SK-N-SH (cell line): ENCODE measurements at places on chromosomes 6 and 20.

DNA sequence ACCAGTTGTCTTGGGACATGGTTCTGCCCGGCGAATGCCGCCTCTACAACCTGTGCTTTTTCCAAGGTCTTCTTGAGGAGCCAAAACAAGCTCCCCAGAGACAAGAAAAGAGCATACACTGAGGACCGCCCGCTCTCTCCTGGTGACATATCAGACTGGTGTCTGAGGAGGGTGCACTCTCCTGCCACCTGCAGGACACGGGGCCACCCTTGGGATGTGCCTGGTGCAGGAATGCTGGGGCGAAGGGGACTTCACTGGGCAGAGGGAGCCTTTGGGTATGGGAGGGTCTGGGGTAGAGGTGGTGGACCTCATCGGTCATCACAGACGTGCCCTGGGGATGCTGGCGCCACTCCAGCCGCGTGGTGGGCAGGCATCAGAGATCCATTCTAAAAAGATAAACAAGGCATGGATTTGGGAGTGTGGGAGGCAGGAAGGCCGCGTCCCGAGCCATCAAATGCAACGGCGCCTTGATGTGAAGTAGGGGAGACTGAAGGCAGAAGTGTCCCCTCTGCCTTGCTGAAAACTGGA lies 163.3 kb downstream of the CD83 start:
- H3K4me1 ChIP-seq, result peaks cover 3% of the 10 kb centered on the region; the same call in 1 of the 2 replicates
- H3K36me3 ChIP-seq, result no peaks in the 10 kb centered on the region
- no peak overlapping the region for H3K27ac ChIP-seq
- H3K4me3 ChIP-seq, result no peak overlapping the region
- no peak for DNase-seq
- H3K27me3 ChIP-seq, result no peaks in the 10 kb centered on the region

DNA sequence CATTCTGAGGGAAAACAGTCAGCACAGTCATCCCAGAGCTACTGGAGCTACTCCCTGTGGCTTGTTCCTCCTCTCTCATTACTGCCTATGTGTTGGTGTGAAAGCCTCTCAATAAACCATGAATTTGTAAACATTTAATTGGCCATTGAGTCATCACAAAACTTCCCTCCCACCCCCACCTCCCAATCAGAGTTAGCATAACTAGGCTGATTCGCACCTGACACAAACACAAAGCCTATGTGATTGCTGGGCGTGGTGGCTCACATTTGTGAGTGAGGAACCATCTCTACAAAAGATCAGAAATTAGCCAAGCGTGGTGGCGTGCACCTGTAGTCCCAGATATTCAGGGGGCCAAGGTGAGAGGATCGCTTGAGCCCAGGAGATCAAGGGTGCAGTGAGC lies 17.1 kb upstream of the SNTA1 start:
- no peaks in the 10 kb centered on the region for H3K27me3 ChIP-seq
- DNase-seq, result no peak
- H3K4me3 ChIP-seq, result no peak overlapping the region
- H3K36me3 ChIP-seq, result no peaks in the 10 kb centered on the region

GRCh38 chr20:43923322-43923721 lies 8.7 kb downstream of the TOX2 start:
- H3K4me3 ChIP-seq, result no peak overlapping the region
- peaks cover 44% of the 10 kb centered on the region; the same call in 1 of the 2 replicates for H3K4me1 ChIP-seq
- no peaks in the 10 kb centered on the region for H3K27me3 ChIP-seq
- H3K36me3 ChIP-seq, result no peaks in the 10 kb centered on the region
- no peak overlapping the region for H3K27ac ChIP-seq

DNA sequence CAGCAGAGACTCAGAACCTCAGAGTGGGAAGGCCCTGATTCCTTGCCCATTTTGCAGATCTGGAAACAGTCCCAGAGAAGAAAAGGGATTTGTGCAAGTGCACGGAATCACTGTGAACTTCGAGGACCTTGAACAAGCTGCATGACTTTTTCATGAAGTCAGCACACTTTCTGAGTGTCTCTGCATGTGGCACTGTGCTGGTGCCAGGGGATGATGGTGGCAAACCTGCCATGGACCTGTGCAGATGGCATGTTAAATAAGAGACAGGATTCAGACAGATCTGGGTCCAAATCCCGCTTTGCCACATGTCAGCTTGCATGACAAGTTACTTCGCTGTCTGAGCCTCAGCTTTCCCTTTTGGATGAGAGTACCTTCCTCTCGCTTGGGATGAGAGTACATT lies 26.8 kb downstream of the ZNF831 start:
- no peaks in the 10 kb centered on the region for H3K27me3 ChIP-seq
- H3K4me3 ChIP-seq, result no peak overlapping the region
- no peak for DNase-seq
- H3K36me3 ChIP-seq, result no peaks in the 10 kb centered on the region

DNA sequence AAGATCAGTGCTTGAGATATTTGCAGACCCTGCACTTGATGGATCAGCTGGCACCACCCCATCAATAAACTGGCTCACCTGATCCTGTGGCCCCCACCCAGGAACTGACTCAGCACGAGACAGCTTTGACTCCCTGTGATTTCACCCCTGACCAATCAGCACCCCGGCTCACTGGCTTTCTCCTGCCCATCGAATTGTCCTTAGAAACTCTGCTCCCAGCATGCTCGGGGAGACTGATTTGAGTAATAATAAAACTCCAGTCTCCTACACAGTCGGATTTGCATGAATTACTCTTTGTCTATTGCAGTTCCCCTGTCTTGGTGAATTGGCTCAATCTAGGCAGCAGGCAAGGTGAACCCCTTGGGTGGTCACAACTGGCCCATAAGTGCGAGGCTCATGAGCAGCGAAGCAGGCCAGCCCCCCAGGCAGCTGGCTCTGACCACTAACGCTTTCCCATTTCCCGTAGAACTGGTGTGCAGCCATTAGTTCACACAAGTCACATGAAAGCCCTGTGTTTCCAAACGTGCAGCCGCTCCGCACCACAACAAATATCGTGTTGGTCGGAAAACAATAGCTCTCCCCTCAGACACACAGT lies 79.6 kb downstream of the RSPH3 start:
- H3K4me1 ChIP-seq, result no peaks in the 10 kb centered on the region
- no peak for DNase-seq
- H3K36me3 ChIP-seq, result no peaks in the 10 kb centered on the region
- H3K27me3 ChIP-seq, result no peaks in the 10 kb centered on the region
- H3K4me3 ChIP-seq, result no peak overlapping the region
- no peak overlapping the region for H3K27ac ChIP-seq

GRCh38 chr6:5670811-5671561 lies 335.7 kb downstream of the NRN1 start:
- H3K27me3 ChIP-seq, result no peaks in the 10 kb centered on the region
- H3K4me3 ChIP-seq, result no peak overlapping the region
- no peaks in the 10 kb centered on the region for H3K36me3 ChIP-seq
- peak overlapping the region; percentile 69 for H3K27ac ChIP-seq

GRCh38 chr6:154886016-154886415 lies 109.1 kb upstream of the TIAM2 start:
- peaks cover 5% of the 10 kb centered on the region; the same call in 1 of the 2 replicates for H3K36me3 ChIP-seq
- no peak overlapping the region for H3K4me3 ChIP-seq
- no peak for DNase-seq
- H3K27me3 ChIP-seq, result no peaks in the 10 kb centered on the region

DNA sequence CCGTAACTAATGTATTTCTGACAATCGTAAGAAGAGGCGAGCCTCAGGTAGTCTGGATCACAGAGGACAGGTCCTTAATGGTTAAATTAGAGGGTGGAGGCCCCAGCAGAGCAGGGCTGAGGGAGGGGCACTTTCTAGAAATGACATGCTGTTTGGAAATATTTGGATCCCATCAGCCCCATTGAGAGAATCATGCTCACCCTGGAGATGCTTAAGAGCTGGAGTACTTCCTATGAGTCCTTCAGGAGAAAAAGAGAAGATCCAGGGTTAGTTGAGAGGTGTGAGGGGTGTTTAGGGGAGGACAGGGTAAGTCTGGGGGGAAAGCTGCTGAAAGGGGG lies 123.0 kb downstream of the TCP11 start:
- H3K4me3 ChIP-seq, result no peak overlapping the region
- H3K27ac ChIP-seq, result no peak overlapping the region
- no peaks in the 10 kb centered on the region for H3K27me3 ChIP-seq
- no peaks in the 10 kb centered on the region; the same call in 1 of the 2 replicates for H3K4me1 ChIP-seq
- peaks cover 18% of the 10 kb centered on the region; the same call in 1 of the 2 replicates for H3K36me3 ChIP-seq

GRCh38 chr6:141321493-141322347 lies 811.0 kb upstream of the GJE1 start:
- no peak overlapping the region for H3K27ac ChIP-seq
- H3K4me3 ChIP-seq, result no peak overlapping the region
- no peaks in the 10 kb centered on the region; the same call in 1 of the 2 replicates for H3K27me3 ChIP-seq
- H3K4me1 ChIP-seq, result peaks cover 16% of the 10 kb centered on the region; the same call in 1 of the 2 replicates

DNA sequence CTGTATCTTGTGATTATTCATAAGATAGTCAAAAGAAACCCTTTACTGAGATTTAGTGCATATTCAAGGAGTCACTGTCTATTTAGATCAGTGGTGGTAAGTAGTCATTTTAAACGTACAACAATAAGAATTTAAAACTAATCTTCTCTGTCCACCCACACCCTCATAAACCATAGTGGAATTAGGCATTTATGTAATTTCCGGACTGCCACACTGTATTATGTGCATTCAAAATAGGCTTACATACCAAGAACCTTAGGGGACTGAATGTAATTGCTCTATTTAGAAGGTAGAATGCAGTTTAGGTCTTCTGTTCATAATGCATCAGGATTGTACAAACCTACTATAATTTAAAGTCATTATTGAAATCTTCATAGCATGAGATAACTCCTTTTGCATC lies 685.4 kb downstream of the TENT5A start:
- no peak for DNase-seq
- no peaks in the 10 kb centered on the region for H3K27me3 ChIP-seq
- H3K4me1 ChIP-seq, result no peaks in the 10 kb centered on the region; the same call in 1 of the 2 replicates
- H3K27ac ChIP-seq, result no peak overlapping the region
- H3K36me3 ChIP-seq, result no peaks in the 10 kb centered on the region

DNA sequence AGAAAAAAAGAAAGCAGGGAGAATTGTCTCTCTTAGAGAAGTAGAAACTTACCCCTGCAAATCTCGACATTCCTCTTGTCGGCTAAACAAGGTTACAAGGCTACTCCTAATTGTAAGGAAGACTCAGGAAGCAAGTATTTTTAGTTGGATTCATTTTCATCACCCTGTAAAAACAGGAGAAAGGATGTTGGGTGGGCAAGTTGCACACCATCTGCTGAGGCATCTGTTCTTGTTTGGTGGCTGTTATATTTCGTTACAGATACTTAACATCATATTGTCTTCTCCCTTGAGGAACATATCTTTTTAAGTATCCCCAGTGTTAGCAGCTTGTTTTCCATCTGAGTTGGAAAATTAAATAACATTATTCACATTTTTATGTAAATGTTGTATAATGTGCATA lies 187.5 kb downstream of the PLCB4 start:
- H3K4me1 ChIP-seq, result no peaks in the 10 kb centered on the region

- DNase-seq, result no peak
- no peak overlapping the region for H3K27ac ChIP-seq
- H3K27me3 ChIP-seq, result no peaks in the 10 kb centered on the region
Observed at GRCh38 chr6:14290772-14291330, 173.3 kb downstream of the CD83 start.

DNA sequence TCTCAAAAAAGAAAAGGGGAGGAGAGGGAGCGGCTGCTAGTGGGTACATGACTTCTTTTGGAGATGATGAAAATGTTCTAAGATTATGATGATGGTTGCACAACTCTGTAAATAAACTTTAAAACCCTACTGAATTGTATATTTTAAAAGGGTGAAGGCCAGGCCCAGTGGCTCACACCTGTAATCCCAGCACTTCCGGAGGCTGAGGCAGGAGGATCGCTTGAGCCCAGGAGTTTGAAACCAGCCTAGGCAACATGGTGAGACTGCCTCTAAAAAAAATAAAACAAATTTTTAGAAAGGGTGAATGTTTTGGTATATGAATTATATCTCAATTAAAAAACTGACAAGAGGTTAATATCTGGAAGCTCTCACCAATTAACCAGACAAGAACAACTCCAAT lies 45.4 kb downstream of the BAK1 start:
- no peak overlapping the region for H3K4me3 ChIP-seq
- no peaks in the 10 kb centered on the region for H3K36me3 ChIP-seq
- no peak for DNase-seq
- H3K27me3 ChIP-seq, result no peaks in the 10 kb centered on the region
- H3K4me1 ChIP-seq, result no peaks in the 10 kb centered on the region

DNA sequence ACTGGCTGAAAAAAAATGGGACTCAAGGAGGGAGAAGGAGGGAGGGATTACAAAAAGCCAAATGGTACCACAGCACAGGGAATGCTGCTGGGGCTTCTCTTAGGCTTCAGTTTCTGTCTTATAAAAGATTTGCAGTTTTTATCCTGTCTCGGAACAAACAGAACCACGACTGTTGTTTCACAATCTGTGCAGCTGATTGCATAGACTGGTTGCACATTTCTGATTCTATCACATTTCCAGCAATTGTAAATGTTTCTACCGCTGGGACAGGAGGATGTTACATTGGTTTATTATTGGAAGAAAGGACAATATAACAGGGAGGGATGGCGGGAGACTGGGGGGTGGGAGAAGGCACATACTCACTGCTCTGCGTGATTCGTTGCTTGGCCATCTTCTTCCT lies 73.5 kb upstream of the ARID1B start:
- no peak overlapping the region for H3K4me3 ChIP-seq
- no peak overlapping the region for H3K27ac ChIP-seq
- H3K36me3 ChIP-seq, result no peaks in the 10 kb centered on the region
- DNase-seq, result no peak

DNA sequence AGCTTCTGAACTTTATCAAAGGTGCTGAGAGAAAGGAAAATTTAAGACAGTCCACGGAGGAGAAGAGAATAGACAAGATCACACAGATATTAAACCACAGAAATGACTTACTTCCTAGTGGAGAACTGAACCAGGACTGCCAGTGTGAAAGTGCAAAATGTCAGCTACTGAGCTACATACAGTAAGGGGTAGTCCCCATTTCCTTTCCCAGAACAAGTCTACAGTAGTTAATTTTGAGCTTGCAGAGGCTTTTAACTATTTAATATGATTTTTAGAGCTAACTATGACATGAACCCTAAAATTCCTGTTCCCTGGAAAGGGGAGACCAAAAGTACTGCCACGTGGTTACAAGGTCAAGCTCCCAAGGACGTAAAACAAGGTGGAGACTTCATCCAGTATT lies 45.1 kb downstream of the CEP85L start:
- H3K27ac ChIP-seq, result no peak overlapping the region
- H3K4me1 ChIP-seq, result no peaks in the 10 kb centered on the region
- no peaks in the 10 kb centered on the region for H3K36me3 ChIP-seq
- no peak for DNase-seq
- H3K4me3 ChIP-seq, result no peak overlapping the region
- no peaks in the 10 kb centered on the region for H3K27me3 ChIP-seq
